Stimulated activated CD4-positive, alpha-beta T cell treated with anti-CD3 and anti-CD28 coated beads, Interleukin-4, amount 100 ng/mL, for 4 hours (primary cell): ENCODE measurements at places on chromosomes 1 and 21.

DNA sequence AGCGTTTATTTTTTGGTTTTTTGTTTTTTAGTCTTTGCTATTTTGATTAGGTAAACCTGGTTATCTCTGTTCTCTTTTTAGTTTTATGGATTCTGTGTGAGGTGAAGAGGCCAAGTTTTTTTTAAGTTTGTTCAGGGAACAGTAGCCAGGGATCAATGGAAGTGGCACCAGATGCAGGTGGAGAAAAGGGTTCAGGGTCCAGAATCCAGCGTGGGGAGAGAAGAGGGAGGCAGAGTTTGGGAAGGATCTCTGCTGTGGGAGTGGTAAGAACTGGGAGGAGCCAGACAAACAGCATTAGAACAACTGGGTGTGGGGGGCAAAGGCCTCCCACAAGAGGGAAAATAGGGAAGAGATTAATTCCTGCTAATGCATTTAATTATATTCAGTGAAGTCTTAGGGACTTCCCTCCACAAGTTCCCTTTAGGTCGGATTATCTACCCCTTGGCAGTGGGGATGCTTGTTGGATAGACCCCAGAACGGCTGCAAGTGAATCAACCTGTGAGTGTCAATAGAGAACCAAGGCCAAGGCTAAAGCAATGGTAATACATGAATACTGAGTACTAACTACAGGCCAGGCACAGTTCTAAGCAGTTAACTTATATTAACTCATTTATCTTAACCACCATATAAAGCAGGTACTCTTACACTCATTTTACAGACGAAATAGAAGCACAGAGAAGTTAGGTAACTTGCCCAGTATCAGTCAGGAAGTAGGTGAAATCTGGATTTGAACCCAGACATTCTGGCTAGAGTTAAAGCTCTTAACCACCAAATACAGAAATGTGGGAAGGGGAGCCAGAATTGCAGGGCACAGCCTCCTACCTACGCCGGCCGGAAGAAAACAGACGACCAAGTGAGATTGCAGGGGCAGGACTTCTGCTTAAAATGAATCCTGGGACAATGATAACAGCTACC, 498 bp downstream of the GNAT2 start:
- no peak for DNase-seq

GRCh38 chr1:50985094-50985493, 15.0 kb downstream of the CDKN2C start:
- DNase-seq, result no peak

GRCh38 chr1:226082959-226083301, 20.4 kb downstream of the H3-3A start:
- DNase-seq, result no peak

DNA sequence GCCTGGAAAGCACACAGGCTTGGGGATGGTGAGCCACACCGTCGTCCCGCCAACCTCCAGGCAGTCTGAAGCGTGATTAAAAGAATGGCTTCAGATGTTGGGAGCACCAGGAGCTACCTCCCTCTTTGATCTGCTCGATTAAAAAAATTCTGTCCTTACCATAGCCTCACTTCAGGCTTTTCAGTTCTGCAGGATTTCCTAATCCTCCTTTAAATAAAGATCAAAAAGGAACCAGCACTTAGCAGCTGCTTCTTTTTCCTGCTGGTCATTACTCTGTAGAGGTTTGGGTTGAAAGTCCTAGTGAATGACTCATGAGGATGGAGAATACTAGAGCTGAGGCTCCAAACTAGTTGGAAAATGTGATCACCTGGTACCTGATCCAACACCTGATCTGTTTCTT, 71.9 kb upstream of the C1orf174 start:
- no peak for DNase-seq

DNA sequence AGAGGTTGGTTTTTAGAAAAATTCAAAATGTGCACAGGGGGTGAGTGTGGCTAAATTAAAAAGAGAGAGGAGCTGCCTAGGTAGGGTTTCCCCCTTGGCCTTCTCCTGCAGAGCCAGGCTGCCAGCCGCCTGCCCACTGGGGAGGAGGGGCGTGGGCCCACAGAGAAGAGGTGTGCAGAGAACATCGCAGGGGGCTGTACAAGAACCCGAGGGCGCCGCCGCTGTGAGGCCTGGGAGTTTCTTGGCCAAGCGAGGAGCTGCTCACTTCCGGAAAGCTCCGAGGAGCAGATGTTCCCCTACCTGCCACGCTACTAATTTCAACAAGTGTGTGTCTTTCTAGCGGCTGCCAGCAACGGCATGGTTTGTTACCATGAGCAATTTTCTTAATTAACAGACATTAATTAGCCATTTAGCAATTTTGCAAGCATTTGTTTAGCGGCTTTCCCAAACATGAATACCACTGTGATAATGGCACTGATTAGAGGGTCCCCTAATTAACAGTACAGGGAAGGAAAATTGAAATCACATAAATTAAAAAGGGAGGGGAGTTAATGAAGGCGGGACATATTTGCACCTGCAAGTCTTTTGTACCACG, 59.7 kb downstream of the MRPL37 start:
- no peak for DNase-seq

GRCh38 chr1:57549300-57549699, 125.4 kb upstream of the DAB1 start:
- DNase-seq, result no peak
